ENCODE measurements at places on chromosomes 4 and X.

- peak; percentile 43 for DNase-seq
Observed at GRCh38 chrX:13022926-13023325, 21.5 kb downstream of the FAM9C start.

GRCh38 chr4:2642968-2643367, 106.5 kb downstream of the FAM193A start:
- DNase-seq = no peak

- DNase-seq = no peak
Observed at GRCh38 chr4:146462251-146462650, 59.5 kb downstream of the SLC10A7 start.

- DNase-seq = peak; percentile 60
Observed at GRCh38 chr4:2793586-2794485, 951 bp downstream of the SH3BP2 start.

- DNase-seq = no peak
Observed at GRCh38 chr4:38842994-38843393, 13.6 kb downstream of the TLR6 start.

DNA sequence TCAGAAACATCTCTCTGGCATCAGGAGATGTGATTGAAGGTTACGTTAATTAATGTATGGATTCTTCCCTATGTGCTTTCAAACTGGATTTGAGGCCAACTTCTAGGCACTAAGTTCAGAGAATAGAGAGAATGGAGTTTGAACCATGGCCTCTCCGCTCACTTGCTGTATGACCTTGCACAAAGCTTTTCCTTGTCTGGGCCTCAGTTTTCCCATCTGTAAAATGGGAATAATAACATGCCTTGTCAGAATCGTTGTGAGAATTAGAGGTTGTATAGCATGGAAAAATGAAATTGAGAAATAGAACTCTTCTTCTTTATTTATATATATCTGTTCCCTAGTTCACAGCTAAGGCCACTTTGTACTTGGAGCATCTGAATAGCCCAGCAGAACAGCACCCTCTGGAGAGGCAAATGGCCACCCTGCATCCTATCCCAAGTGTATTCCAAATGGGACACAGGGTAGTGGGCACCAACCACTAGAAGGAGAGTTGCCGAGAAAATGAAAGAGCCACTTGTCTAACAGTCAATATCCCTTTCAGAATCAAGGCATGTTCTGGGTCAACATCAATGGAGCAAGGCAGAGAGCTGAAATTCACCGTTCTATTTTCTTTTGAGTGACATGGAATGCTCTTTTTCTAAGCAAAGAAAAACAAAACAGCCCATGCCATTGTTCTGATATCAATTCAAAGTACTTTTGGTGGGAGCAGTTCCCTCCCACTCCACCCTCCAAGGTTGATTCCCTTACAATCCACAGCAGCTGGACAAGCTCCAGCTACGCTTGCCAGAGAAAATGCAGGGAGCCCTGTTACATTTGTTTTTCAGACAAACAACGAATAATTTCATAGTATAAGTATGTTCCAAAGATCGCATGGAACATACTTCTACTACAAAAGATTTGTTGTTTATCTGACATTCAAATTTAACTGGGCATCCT, 23.3 kb upstream of the MTM1 start:
- DNase-seq = no peak

- no peak for DNase-seq
Observed at GRCh38 chr4:11611868-11612267, 183.2 kb upstream of the HS3ST1 start.

GRCh38 chr4:102764901-102765300, 4.1 kb upstream of the MANBA start:
- DNase-seq = peak; percentile 11

DNA sequence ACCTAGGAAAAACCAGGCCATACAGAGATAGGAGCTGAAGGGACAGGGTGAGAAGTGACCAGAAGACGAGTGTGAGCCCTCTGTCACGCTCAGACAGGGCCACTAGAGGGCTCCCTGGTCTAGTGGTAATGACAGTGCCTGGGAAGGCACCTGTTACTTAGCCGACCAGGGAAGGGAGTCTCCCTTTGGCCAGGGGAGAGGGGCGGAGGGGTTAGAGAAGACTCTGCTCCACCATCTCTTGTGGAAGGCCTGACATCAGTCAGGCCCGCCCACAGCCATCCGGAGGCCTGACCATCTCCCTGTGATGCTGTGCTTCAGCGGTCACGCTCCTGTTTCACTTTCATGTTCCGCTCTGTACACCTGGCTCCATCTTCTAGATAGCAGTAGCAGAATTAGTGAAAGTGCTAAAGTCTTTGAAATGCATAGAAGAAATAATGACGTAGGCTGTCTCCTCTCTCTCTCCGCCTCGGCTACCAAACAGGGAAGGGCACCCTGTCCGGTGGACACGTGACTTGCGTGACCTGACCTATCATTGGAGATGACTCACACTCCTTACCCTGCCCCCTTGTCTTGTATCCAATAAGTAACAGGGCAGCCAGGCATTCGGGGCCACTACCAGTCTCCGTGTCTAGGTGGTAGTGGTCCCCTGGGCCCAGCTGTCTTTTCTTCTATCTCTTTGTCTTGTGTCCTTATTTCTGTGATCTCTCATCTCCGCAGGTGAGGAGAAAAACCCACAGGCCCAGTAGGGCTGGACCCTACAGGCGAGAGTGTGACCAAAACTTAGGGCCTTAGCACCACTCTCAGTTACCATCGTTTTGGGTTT, 26.7 kb downstream of the HTT-AS start:
- peak; percentile 39 for DNase-seq

GRCh38 chrX:151982222-151982621, 7.7 kb upstream of the GABRE start:
- DNase-seq = peak; percentile 92

GRCh38 chr4:6763330-6763851, 19.1 kb upstream of the KIAA0232 start:
- DNase-seq = no peak

DNA sequence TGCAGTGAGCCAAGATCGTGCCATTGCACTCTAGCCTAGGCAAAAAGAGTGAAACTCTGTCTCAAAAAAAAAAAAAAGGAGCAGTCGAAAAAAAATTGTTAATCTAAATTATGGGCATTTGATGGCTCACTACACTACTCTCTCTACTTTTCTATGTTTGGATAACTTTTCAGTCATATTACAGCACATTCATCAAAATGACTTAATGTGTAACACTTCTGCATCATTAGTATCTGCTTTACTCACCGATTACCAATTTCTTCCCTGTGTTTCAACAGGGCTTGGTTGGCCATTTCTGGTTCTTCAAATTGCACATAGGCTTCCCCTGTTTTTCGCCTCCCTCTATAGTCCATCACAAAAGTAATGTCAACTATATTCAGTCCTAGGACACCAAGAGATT, 8.4 kb downstream of the GRSF1 start:
- DNase-seq = no peak

DNA sequence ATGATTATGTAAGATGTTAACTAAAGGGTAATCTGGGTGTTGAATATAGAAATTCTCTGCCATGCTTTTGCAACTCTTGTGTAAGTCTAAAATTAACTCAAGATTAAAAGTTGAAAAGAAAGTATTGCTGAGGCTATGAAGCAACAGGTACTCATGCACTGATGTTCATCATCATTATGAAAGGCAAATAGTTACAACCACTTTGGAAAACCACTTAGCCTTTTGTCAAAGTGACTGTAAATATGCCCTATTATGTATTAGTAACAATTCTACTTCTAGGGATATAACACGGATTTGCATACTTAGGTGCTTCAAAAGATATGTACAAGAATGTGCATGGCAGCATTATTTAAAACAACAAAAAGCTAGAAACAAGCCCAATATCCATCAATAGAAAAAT, 227.8 kb upstream of the CXXC4 start:
- no peak for DNase-seq

- no peak for DNase-seq
Observed at GRCh38 chr4:1599026-1599481, 85.1 kb downstream of the FAM53A start.

DNA sequence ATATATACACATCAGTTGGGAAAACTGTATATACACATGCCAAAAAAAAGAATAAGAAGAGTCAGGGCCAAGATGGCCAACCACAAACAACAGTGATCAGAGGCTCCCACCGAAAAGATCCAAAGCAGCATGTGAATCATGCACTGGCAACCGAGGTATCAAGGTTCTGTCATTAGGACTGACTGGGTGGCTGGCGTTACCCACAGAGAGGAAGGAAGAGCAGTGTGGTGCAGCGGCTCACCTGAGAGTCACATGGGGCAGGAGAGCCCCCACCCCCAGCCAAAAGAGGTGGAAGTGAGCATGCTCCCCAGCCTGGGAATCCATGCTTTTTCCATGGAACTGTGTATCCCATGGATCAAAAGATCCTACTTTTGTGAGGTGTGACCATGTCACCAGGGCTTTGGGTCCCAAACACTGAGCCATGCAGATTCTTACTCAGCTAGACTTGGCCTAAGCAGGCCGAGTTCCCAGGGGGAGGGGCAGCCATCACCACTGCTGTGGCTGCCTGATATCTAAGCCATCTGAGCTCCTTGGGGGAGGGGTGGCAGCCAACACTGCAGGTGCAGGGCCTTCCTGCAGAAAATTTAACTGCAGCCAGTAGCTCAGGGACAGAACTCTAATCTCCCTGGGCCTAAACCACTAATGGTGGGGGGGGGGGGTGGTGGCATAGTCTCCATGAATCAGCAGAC, 52.8 kb downstream of the P2RY10 start:
- DNase-seq = no peak

Data from fibroblast of skin of right biceps (primary cell).